ENCODE measurements at places on chromosomes 16 and 17. TPM values are rescaled to one million over a fixed set of nuclear protein-coding genes. Genes with fewer than 3 reads are reported as not detected.

DNA sequence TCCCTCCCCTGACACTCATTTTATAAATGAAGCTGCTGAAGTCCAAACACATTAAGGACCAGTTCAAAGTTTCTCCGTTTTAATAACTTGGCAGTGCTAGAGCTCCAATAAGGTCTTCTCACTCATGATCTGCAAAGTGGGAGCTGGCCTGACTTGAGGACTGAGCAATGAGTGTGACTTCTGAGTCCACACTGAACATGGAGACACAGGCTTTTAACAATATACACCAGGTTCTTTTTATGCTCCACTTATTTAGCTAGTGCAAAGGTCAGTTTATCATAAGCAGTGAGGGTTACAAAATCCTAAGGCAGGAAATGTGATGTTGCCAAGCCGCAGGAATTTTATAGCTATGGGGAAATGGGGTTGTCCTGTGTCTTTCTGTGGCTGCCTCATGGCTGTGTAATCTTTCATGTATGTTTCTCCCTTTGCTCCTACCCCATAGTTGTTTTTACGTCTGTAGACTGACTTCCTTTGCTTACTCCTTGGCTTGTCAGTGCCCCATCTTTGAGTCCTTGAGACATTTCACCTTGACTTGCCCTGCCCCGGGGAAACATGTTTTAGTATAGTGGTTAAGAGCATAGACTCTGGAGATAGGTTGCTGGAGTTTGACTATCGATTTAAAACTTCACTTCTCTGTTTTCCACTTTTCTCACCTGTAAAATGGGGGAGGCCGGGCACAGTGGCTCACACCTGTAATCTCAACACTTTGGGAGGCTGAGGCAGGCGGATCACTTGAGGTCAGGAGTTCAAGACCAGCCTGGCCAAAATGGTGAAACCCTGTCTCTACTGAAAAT, 12.2 kb upstream of the MMD start:
- H3K27ac ChIP-seq, result peak overlapping the region; percentile 92
- no peaks in the 10 kb centered on the region for H3K36me3 ChIP-seq
- no peaks in the 10 kb centered on the region for H3K27me3 ChIP-seq
- no peak overlapping the region for H3K4me3 ChIP-seq

GRCh38 chr16:55843105-55843395, 10.2 kb upstream of the CES1 start:
- no peaks in the 10 kb centered on the region for H3K36me3 ChIP-seq
- no peak overlapping the region for H3K4me3 ChIP-seq
- no peak for DNase-seq
- peaks cover 2% of the 10 kb centered on the region for H3K27me3 ChIP-seq
- H3K4me1 ChIP-seq, result peaks cover 6% of the 10 kb centered on the region

DNA sequence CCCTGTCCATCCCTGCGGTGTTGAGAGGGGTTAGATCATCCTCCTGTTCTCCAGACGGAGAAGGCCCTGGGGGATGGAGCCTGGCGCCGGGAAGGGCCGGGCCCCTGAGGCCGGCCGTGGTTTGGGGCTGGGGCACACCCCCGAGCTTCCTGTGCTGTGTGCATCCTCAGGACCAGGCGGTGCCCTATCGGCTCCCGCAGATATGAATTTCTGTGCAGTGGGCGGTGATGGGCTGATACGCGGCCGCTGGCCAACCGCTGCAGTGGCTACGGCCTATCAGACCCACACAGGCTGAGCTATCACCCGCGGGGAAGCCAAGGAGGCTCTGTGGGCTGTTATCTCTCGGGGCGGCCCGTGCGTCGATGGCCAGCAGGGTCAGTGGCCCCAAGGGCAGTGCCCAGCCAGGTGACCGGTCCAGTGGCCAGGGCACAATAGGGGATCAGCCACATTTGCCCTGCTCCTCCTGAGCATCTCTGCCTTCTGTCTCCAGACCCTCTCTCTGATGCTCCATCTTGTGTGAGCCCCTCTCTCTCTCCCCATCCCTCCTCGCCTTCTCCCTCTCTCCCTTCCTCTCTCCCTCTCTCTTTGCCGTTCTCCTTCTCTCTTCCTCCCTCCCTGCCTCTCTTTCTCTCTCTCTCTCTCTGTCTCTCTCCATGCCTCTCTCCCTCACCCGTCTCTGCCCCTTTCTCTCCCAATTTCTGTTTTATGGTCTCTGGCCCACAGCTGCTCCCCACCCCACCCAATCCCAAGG, 38.7 kb downstream of the ZFPM1 start:
- H3K36me3 ChIP-seq, result peaks cover 29% of the 10 kb centered on the region
- H3K27ac ChIP-seq, result no peak overlapping the region
- no peak for DNase-seq
- H3K4me3 ChIP-seq, result no peak overlapping the region
- no peaks in the 10 kb centered on the region for H3K27me3 ChIP-seq

GRCh38 chr16:86199871-86200695, 301.1 kb downstream of the IRF8 start:
- H3K27me3 ChIP-seq, result peaks cover 7% of the 10 kb centered on the region
- no peaks in the 10 kb centered on the region for H3K36me3 ChIP-seq
- H3K27ac ChIP-seq, result no peak overlapping the region
- no peaks in the 10 kb centered on the region for H3K4me1 ChIP-seq
- H3K4me3 ChIP-seq, result no peak overlapping the region

- peaks cover 56% of the 10 kb centered on the region for H3K4me1 ChIP-seq
- 0 out of 2 replicates have a peak, but pooled peaks cover 1% of the 10 kb centered on the region for H3K27me3 ChIP-seq
- peaks cover 12% of the 10 kb centered on the region for H3K36me3 ChIP-seq
- DNase-seq, result no peak
Observed at GRCh38 chr16:57386381-57386951, 14.2 kb downstream of the CX3CL1 start.

- H3K4me1 ChIP-seq, result 0 out of 2 replicates have a peak, but pooled peaks cover 6% of the 10 kb centered on the region
- H3K36me3 ChIP-seq, result no peaks in the 10 kb centered on the region
- no peak overlapping the region for H3K27ac ChIP-seq
- no peak for DNase-seq
- H3K27me3 ChIP-seq, result no peaks in the 10 kb centered on the region
- H3K4me3 ChIP-seq, result no peak overlapping the region
Observed at GRCh38 chr16:82638095-82638798, 11.5 kb downstream of the CDH13 start.

DNA sequence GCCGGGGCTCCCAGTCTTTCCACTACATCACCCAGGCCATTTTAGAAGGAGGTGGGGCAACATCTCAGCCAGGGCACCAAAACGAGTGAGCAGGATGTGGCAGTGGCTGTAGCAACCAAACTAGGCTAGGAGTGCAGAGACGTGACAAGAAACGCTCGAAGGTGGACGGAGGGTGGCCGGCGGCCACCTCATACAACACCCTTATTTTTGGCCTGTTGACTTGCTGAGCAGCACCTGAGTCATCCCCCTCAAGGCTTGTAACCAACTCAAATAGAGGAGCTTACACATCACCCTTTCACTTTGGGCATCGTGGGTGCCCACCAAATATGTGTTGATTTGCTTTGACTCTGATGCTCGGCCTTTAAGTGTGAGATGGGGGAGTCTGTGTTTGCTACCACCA, 23.7 kb upstream of the SOX9 start:
- DNase-seq, result no peak
- H3K27ac ChIP-seq, result no peak overlapping the region
- H3K27me3 ChIP-seq, result no peaks in the 10 kb centered on the region
- H3K4me1 ChIP-seq, result peaks cover 28% of the 10 kb centered on the region

DNA sequence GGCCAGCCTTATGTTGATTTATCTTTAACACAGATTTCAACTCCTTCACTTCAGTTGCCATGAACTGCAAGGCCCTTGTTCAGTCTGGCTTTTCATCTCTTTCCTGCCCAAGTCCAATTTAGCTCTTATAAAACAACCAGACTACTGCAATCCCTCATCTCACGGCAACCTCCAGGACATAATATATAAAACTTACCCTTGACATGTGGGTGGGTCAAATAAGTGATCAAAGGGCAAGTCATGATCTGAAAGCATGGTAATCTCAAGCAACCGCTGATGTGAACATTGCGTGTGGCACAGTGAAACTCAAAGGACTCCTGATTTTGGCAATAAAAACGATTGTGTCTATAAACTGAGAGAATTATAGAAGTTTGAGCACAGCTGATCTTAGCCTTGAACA, 364.6 kb downstream of the CDH13 start:
- DNase-seq, result no peak
- H3K36me3 ChIP-seq, result no peaks in the 10 kb centered on the region
- no peaks in the 10 kb centered on the region for H3K27me3 ChIP-seq
- no peak overlapping the region for H3K27ac ChIP-seq

DNA sequence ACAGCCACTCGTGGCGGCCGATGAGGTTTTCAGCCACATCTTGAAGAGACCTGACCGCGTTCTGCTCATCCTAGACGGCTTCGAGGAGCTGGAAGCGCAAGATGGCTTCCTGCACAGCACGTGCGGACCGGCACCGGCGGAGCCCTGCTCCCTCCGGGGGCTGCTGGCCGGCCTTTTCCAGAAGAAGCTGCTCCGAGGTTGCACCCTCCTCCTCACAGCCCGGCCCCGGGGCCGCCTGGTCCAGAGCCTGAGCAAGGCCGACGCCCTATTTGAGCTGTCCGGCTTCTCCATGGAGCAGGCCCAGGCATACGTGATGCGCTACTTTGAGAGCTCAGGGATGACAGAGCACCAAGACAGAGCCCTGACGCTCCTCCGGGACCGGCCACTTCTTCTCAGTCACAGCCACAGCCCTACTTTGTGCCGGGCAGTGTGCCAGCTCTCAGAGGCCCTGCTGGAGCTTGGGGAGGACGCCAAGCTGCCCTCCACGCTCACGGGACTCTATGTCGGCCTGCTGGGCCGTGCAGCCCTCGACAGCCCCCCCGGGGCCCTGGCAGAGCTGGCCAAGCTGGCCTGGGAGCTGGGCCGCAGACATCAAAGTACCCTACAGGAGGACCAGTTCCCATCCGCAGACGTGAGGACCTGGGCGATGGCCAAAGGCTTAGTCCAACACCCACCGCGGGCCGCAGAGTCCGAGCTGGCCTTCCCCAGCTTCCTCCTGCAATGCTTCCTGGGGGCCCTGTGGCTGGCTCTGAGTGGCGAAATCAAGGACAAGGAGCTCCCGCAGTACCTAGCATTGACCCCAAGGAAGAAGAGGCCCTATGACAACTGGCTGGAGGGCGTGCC, 30.1 kb downstream of the CIITA start:
- no peaks in the 10 kb centered on the region for H3K4me1 ChIP-seq
- H3K27ac ChIP-seq, result no peak overlapping the region
- H3K27me3 ChIP-seq, result peaks cover 20% of the 10 kb centered on the region

- H3K4me1 ChIP-seq, result no peaks in the 10 kb centered on the region
- H3K4me3 ChIP-seq, result no peak overlapping the region
- no peaks in the 10 kb centered on the region for H3K36me3 ChIP-seq
- no peak for DNase-seq
- peaks cover 88% of the 10 kb centered on the region for H3K27me3 ChIP-seq
Observed at GRCh38 chr16:28062847-28063521, 530 bp downstream of the GSG1L start.

- no peak overlapping the region for H3K4me3 ChIP-seq
- no peaks in the 10 kb centered on the region for H3K4me1 ChIP-seq
- no peaks in the 10 kb centered on the region for H3K27me3 ChIP-seq
- H3K27ac ChIP-seq, result no peak overlapping the region
- H3K36me3 ChIP-seq, result peaks cover 72% of the 10 kb centered on the region
- DNase-seq, result no peak
Observed at GRCh38 chr16:1662543-1662942, 15.5 kb upstream of the JPT2 start.

GRCh38 chr16:11801481-11802021, 4.5 kb upstream of the ZC3H7A start:
- no peaks in the 10 kb centered on the region for H3K36me3 ChIP-seq
- peaks cover 40% of the 10 kb centered on the region for H3K4me1 ChIP-seq
- DNase-seq, result no peak
- no peak overlapping the region for H3K27ac ChIP-seq
- no peak overlapping the region for H3K4me3 ChIP-seq
- no peaks in the 10 kb centered on the region for H3K27me3 ChIP-seq

- H3K4me3 ChIP-seq, result no peak overlapping the region
- peaks cover 50% of the 10 kb centered on the region for H3K4me1 ChIP-seq
- peak; percentile 69 for DNase-seq
- H3K27me3 ChIP-seq, result no peaks in the 10 kb centered on the region
- no peak overlapping the region for H3K27ac ChIP-seq
- H3K36me3 ChIP-seq, result no peaks in the 10 kb centered on the region
Observed at GRCh38 chr17:55348749-55349354, 72.8 kb downstream of the MMD start.

GRCh38 chr17:58572846-58573245, 58.4 kb upstream of the MTMR4 start:
- no peaks in the 10 kb centered on the region for H3K36me3 ChIP-seq
- no peaks in the 10 kb centered on the region for H3K27me3 ChIP-seq
- H3K27ac ChIP-seq, result no peak overlapping the region
- no peak overlapping the region for H3K4me3 ChIP-seq
- peak; percentile 46 for DNase-seq

GRCh38 chr16:3698941-3699340, 18.4 kb downstream of the TRAP1 start:
- H3K4me3 ChIP-seq, result no peak overlapping the region
- H3K4me1 ChIP-seq, result peaks cover 59% of the 10 kb centered on the region
- peaks cover 3% of the 10 kb centered on the region for H3K36me3 ChIP-seq
- no peak for DNase-seq

GRCh38 chr17:44074231-44074910, 3.8 kb downstream of the G6PC3 start:
- no peaks in the 10 kb centered on the region for H3K27me3 ChIP-seq
- no peak overlapping the region for H3K27ac ChIP-seq
- peaks cover 17% of the 10 kb centered on the region for H3K36me3 ChIP-seq
- no peak overlapping the region for H3K4me3 ChIP-seq

DNA sequence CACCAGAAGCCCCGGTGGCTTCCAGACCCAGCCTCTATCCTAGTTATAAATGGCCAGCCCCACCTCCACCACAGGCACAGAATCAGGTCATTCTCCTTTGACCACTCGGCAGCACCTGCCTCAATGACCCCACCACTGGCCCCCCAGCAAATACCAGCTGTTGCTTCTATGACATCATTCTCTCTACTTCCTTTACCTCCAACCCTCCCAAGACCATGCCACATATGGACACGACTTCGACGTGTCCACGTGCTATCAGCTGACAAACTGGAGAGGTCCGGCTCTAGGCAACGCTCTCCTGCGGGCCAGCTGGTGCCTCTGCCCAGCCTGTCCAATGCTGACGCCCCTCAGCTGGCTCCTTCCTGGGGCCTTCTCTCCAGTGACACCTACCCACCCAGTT, 5.9 kb downstream of the ALYREF start:
- peaks cover 42% of the 10 kb centered on the region for H3K36me3 ChIP-seq
- no peak for DNase-seq
- H3K4me3 ChIP-seq, result no peak overlapping the region
- H3K27ac ChIP-seq, result no peak overlapping the region
- H3K27me3 ChIP-seq, result peaks cover 1% of the 10 kb centered on the region

The DNASE1L2 gene
- polyA plus RNA-seq, result 1.2 TPM

The TSPOAP1 gene
- polyA plus RNA-seq, result not detected

The SPNS3 gene
- not detected for polyA plus RNA-seq

The ATXN7L3 gene
- polyA plus RNA-seq, result 44.5 TPM

The GPR139 gene
- not detected for polyA plus RNA-seq

The DDX52 gene
- polyA plus RNA-seq, result 8.9 TPM

The ATP2C2 gene
- polyA plus RNA-seq, result 0.07 TPM

The CD7 gene
- polyA plus RNA-seq, result 76.4 TPM
